ENCODE measurements at places on chromosomes 5 and 9.
A peak's percentile ranks its signal among the peaks of the same experiment; 100 is the strongest.

- no peak for DNase-seq
Measured at GRCh38 chr9:78030553-78031443, 813 bp downstream of the GNAQ start.

DNA sequence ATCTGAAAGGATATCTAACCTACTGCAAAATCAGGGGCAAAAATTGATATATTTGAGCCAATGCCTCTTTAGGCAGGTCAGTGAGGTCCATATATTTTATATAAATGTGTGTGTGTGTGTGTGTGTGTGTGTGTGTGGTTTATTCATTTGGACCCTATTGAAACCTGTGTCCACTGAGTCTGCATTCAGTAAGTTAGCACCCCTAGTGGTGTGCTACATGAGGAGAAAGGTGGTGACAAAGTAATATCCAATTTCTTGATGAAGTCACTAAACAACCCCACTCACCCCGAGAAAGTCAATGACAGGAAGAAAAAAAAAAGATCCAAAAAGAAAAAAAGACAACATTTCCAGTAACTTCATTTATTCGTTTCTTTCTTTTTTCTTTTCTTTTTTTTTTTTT, 4.1 kb downstream of the FBXW11 start:
- DNase-seq, result no peak

GRCh38 chr5:143600396-143601075, 197.1 kb upstream of the NR3C1 start:
- DNase-seq, result no peak

- no peak for DNase-seq
Measured at GRCh38 chr5:163696579-163696887, 191.1 kb downstream of the MAT2B start.

GRCh38 chr5:154206311-154206710, 15.8 kb downstream of the GALNT10 start:
- no peak for DNase-seq

DNA sequence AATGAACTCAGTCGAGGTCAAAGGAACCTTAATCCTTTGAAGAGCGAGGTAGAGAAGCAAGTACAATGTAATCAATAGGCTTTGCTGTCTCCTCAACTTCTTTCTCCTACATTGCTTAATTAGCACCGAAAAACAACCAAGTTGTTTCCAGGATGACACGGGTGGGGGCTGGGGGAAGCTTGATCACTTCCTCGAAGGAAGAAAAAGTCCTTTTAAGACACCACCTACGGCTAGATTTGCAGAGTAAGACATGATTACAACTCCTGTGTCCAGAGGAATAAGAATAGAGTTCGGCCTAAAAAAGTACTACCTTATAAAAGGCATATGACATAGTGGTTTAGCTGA, 811 bp upstream of the ARRDC3 start:
- no peak for DNase-seq

GRCh38 chr9:117691367-117691766, 12.8 kb upstream of the TLR4 start:
- DNase-seq, result no peak

DNA sequence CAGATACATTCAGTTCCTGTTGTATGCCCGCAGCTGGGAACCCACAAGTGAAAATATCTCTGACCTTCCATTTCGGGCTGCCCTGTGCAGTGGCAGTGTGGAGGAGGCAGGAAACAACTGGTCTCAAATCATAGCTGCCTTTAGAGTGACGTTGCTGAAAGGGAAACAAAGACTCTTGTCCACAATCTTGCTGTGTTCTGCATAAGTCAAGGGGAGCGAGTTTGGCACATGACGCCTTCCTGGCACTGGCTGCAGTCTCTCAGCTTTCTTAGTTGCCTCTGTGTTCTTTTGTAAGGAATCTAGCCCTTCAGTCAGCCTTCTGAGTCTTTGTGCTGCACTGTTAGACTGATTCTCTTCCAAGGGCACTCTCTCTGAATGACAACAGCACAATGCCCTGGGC, 24.0 kb downstream of the ADAMTS16 start:
- DNase-seq, result no peak

DNA sequence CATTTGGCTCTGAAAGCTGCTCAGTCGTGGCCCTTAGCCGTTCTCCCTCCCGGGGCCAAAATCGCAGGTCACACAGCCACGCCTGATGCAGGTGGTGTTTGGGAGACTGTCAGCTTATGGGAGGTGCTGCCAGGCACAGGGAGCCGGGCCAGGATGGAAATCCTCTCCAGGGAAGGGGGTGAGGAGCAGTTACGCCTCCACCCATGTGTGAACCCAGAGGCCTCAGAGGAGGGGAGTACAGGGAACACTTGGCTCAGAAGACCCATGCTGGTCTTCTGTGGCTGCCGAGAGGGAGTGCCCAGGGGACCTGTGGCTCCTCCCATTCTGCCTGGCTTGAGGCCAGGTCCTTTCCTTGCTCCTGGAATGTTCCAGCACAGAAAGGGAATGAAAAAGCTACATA, 3.6 kb upstream of the OLFM1 start:
- DNase-seq, result no peak

- DNase-seq, result no peak
Measured at GRCh38 chr5:104355350-104355749, 792.8 kb upstream of the NUDT12 start.

- DNase-seq, result peak; percentile 33
Measured at GRCh38 chr5:147188200-147189108, 46.4 kb upstream of the STK32A start.

GRCh38 chr9:76373173-76373783, 20.9 kb downstream of the RFK start:
- no peak for DNase-seq

DNA sequence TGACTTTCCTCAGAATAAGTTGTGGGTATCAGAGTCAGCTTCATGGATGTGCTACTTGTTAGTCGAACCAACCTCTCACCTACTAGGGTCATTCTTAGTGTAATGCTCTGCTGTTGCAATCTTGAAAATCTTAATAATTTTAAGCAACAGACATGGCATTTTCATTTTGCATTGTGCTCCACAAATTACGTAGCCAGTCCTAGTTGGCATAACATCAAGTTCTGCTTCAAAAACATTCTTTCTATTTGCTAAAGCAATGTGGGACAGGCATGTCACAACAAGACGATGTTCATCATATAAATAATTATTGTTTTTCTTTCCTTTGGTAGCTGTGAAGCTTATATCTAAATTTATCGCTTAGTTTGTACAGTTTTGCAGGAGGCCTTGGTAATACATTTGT, 39.3 kb upstream of the CDH12 start:
- no peak for DNase-seq

DNA sequence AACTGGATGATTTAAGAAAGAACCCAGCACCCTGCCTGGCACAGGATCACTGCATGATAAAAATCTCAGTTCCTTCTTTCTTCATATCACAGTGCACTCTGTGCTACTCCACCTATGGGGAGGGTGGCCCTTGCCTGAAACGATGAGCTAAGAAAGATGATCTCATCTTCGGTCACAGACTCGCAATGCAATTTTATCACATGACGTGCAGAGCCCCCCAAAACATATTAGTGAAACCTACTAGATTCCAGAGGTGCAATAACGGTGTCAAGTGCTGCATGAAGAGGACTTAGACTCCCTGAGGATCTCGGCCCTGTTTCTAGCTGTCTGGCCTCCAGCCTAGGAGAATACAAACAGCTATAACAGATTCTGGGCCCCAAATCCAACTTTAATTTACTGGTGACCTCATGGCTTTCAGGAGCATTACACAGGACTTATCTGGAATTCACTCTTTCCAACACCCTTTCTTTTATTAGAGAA, 104.0 kb downstream of the EBF1 start:
- no peak for DNase-seq

GRCh38 chr5:138752951-138753793, at the start of gene CTNNA1:
TSS of gene CTNNA1 (plus strand) at chr5:138753425. CDS start at chr5:138781925, 28,500 bp downstream.
- DNase-seq, result peak; percentile 77

DNA sequence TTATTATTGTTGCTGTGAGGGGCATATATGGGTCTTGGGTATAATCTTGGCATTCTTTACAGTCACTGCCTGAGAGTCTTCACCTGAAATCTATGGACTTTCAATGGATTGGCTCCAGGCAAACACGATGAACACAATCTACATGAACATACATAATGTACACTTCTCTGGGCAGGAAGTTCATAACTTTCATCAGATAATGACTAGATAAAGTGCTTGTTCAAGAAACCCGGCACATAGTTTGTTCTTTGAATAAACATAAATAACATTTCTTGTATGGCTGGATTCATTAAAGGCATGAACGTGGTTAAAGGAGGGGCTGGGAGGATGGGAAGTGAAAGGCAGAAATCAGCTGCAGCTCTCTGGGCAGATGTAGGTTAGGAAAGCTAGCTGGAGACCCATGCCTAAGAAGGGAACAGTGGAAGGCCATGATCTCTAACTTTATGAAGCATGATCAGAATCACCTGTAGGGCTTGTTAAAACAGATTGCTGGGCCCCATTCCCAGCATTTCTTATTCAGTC, 306.9 kb upstream of the EFNA5 start:
- no peak for DNase-seq

DNA sequence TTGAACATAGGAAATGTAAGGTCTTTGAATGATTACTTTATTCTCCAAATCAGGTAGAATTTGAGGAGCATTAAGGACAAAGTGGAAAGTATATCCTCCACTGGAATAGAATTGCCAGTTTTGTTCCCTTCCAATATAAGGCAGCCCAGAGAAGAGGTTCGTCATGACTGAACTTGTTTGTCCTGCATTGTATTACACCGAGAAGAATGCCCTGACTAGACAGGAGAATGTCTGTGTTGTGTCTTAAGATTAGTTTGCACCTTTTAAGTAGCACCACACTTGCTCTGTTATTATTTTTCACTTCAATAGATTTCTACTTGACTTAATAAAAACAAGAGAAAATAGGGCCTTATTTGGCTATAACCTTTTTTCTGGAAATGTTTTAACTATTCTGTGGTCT, 586.2 kb upstream of the PTGER4 start:
- DNase-seq, result no peak

DNA sequence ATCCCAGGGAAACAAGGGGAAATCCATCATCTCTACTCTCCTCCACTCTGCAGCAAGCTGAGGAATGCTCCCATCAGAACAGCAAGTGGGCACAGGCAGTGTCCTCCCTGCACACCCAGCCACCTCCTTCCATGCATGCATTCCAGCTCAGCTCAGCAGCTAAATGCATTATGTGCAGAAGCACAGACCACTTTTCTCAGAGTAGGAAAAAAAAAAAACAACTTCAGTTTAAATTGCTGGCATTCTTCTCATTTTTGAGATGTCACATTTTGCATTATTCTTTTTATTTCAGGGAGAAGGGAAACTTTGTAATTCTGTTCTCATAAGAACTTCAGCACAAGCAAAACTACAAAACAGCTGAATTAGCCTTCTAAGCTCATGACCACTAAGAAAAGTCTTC, 312.2 kb downstream of the SEMA5A start:
- no peak for DNase-seq

GRCh38 chr9:8822667-8823025, 1023.1 kb upstream of the DMAC1 start:
- DNase-seq, result no peak

DNA sequence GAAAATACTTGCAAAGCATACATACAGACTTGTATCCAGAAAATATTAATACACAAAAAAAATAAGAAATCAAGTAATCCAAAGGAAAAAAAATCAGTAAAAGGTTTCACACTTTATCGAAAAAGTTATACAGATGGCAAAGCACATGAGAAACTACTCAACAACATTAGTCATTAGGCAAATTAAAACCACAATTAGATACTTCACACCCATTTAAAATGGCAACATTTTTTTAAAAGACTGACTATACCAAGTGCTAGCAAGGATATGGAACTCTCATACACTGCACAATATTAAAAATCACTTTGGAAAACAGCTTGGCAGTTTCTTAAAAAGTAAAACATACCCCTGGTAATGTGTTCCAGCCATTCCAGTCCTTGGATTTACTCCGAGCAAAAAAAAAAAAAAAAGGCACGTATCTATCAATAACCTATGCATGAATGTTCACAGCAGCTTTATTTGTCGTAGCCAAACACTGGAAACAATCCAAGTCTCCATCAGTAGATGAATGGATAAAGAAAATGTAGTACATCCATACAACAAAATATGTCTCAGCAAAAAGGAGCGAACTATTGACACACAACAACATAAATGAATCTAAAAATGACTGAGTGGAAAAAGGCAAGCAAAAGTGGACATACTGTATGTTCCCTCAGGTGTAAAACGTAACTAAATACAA, 66.0 kb downstream of the GNAQ start:
- no peak for DNase-seq

- DNase-seq, result no peak
Measured at GRCh38 chr9:82149501-82149946, 161.0 kb downstream of the SPATA31D1 start.

DNA sequence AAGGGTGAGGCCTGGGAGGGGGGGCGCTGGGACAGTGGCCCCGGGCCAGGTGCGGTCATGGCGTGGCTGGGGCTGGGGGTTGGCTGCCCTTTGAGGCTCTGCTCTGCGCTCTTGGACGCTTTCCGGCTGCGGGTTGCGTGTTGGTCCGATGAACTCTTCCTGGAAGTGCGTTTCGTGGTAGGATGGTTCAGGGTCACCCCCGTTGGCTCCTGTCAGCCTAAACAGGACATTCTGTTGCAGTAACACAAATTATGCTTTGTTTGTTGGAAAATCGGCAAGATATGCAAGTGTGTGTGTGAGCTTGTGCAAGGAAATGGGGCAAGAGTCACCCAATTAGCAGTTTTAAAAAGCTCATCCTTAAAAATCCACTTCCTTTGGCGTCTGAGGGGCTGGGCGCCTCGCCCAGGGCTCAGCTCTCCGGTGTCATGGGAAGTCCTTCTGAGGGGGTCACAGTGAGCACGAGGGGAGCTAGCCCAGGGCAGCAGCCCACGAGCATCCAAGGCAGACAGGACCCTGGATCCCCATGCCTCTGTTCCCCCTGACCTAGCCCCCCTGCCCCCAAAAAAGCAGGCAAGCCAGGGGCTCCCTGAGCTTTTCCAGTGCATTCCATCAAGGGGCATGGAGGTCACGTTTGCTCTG, 22.2 kb upstream of the RNU6ATAC start:
- no peak for DNase-seq

DNA sequence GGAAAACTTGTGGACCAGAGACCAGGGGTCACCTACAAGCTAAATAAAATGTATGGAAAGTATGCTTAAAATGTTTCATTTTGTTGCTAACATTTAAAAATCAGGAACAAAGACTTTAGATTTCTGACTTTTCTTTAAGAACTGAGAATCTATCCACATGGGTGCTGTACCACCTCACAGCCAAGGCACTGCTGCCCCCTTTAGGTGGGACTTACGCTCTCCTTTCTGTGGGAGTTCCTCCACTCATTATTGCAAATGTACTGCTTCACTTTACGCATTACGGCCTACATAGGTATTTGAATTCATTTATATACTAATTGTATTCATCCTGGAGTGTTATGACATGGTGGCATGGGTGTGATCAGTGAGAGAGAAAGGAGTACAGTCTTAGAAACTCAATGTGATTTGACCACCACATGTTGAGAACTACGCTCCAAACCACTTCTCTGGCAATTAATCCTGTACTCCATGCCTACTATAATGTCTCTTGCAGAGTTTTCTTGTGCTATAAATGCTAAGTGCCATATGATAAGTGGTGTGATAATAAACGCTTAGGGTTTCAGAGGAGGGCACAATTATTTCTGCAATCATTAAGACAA, 24.7 kb upstream of the CETN3 start:
- DNase-seq, result no peak

GRCh38 chr9:121404906-121405305, 34.9 kb upstream of the STOM start:
- DNase-seq, result no peak

GRCh38 chr5:150136305-150137167, 19.1 kb downstream of the PDGFRB start:
- DNase-seq, result no peak
